ENCODE measurements at places on chromosomes 7 and 10.

DNA sequence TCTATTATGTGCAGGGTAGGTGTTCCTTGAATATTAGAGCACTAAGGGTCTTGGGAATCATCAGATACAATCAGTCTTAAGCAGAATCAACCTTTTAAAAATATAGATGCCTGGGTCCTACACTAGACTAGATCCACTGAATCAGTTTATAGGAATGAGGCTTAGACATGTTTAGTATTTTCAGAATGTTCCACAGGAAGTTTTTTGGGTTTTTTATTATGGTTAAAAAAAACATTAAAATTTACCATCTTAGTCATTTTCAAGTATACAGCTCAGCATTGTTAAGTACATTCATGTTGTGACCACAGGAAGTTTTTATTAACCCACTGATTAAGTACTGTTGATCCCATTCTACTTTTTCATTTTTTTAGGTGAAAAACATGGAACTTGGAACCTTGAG, 135.7 kb downstream of the LCOR start:
- DNase-seq, result no peak

DNA sequence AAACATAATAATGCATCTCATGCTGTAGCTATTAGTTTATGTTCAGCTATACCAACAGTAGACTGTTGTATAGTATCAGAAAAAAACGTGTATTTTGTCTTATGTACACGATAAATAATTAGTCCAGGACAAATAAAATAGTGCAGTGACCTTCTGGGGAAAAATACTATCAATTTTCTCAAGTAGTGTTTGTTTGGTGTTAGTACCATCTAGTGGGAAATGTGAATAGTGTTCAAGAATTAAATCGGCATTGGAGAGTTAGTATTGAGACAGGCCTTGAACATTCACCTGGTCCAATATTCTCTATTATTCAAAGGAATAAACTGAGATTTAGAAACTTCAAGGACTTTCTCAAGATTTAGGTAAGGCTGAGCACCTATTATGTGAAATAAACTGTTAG, 21.7 kb upstream of the OR2A5 start:
- DNase-seq, result no peak

DNA sequence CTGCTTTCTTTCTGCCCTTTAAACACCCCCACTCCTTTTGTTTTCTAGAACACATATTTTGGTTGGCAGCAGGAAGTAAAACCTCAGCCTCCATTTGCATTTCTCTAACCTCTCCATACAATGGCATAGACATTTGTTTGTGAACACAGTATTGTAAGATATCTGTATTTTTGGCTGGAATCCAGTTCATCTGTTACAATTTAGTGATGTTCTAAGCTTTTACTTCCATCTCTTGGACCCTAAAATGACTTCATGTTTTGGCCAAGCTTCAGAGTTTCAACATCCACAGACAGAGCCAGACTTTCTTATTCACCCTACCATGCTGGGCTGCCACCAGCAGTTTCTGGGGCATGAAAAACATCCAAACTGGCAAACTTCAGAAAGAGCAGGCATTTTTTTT, 21.1 kb upstream of the AUTS2 start:
- no peak for DNase-seq

DNA sequence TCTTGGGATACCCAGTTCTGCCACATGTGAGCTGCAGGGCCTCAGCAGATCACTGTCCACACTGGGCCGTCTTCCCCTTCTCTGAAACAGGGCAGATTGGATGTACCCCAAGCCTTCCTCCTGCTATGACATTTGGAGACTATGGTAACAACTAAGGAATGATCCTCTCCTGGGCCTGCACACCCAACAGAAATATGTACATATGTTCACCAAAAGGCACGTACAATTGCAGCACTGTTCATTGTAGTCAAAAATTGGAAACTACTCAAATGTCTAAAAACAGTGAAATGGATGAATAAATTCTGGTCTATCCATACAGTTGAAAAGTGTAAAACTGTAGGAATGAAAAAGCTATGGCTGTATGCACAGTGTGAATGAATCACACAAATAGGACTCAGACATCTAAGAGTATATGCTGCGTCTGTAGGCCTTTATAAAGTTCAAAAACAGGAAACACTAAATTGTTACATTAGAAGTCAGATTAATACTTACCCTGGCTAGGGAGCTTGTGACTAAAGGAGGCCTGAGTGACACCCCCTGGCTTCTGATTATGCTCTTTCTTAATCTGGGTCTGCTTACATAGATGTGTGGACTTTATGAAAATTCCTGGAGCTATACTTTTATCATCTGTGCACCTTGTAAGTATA, 16.1 kb upstream of the XPNPEP1 start:
- DNase-seq, result no peak

DNA sequence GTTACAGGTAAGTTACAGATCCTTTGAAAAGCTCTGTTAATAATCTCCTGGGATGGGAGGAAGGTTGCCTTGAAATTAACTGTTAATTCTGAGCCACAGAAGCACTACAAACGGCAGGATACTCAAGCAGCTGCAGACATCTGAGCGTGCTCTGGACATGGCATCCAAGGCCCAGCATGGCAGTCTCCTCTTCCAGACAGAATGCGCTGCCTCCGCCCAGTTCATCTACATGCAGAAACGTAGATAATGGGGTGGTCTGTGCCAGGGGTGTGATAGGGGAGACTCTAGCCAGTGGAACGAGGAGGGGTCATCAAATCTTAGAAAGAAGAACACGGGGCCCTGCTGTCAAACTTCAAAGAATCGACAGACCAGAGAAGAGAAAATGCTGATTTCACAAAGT, 13.8 kb downstream of the VIPR2 start:
- no peak for DNase-seq

GRCh38 chr7:65239707-65240352, 133.8 kb upstream of the ZNF92 start:
- peak; percentile 69 for DNase-seq

GRCh38 chr10:123974406-123974805, 82.8 kb upstream of the CPXM2 start:
- DNase-seq, result no peak

DNA sequence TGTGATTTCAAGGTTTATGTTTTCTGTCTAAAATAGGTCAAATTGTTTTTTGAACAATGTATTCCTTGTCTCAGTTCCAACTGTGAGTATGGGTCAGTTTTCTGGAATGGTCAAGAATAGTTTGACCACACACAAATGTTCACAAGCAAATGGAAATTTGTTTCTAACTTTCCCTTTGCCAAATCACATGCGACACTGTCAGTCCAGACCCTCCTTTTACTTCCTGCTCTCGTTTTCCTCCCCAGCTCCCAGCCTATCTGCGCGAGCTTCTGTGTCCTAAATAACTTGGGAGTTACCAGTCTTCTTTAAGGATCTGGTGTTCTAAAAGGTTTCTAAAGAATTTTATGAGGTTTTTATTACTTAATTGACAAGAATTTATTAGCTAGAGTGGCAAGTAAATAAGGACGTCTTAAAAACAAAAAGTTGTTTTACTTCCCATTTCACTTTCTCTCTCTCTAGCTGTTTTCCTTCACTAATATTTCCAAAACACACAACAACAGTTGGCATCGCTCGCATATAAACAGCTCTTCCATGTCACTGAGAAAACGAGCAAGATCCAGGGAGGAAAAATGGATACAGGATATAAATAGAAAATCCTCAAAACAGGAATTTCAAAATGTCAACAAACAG, 266.1 kb upstream of the KLF6 start:
- DNase-seq, result no peak

GRCh38 chr7:143974459-143974858, 19.8 kb downstream of the OR2F1 start:
- no peak for DNase-seq

- DNase-seq, result no peak
These were observed 581.2 kb downstream of the SUGCT start for GRCh38 chr7:40716052-40716451.

DNA sequence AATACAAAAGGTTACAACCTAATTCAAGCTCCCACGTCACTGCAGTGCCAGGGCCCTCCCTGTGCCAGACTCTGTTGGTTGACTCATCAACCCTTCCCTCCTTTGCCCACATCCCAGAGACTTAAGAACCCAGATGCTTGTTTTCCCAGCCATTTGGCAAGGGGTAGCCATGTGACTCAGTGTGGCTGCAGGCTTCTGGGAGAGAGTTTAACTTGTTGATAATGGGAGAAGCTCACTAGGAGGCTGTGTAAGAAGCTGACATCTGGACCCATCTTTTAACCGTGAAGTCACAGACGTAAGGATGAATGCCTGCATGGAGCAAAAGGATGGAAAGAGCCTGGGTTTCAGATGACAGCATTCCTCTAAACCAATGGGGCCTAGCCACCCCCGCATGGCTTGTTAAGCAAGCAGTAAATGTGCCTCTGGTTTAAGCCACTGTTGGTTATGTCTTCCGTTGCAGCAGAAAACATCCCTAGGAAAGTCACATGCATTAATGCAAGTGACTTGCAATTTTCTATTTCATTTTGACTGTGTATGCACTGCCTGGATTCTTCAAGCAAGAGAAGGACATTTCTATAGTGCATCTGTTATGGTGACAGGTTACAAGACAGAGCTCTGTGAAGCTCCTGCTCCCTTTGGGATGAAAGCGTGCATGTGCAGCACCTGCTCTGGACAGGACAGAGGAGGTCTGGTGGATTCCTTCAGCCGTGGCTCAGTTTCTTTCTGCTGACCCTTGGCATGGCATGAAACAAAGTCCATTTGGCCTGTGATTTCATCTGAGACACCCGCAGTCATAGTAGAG, 57.5 kb upstream of the CREB5 start:
- no peak for DNase-seq

GRCh38 chr7:116734710-116735109, 62.7 kb downstream of the MET start:
- DNase-seq, result no peak

DNA sequence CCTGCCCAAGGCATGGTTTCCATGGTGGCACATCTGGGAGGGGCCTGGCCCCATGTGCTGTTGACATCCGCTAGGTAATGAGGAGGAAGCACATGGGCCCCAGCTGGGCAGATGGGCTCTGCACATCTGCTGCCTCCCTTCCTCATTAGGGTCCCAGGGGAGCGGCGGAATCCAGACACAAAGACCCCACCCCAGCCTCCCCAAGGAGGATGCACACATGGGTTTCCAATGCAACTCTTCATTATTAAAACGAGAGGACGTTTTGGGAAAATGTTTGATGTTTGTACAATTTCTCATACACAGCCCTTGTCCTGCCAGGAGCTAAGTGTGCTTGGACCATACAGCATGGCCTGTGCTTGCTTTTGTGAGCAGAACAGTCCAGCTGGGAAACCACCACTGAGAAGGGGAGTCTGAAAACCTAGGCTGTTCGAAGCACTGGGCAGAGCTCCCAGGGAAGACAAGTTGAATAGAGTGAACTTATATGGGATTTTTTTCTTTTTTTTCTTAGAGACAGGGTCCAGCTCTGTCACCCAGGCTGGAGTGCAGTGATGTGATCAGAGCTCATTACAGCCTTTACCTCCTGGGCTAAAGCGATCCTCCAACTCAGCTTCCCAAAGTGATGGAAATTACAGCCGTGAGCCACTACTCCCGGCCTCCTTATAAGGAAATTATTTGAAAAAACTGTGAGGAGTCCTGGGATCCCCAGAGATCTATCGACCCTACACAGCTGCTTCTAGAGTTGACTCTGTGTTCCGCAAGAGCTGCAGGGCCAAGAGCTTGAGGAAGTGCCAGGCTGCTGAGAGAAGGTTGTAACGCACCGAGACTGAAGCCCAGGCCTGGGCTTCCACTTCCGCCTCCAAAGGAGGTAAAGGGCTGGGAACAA, 23.4 kb downstream of the FAM107B start:
- no peak for DNase-seq

DNA sequence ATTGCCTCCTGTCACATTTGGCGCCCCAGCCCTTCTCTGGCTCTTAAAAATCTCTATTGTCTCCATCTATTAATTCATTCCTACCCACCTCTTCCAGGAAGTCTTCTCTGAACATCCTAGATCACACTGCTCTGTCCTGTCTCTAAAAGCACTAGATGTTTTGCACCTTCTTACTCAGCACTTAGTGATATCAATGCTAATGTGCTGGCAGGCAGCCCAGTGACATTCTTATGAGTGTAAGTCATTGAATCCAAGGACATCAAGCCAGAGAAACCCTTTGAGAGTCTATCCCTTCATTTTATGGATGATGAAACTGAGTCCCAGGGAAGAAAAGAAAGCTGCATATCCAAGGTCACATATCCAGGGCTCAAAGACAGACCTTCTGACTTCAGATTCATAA, 48.3 kb upstream of the PAX2 start:
- no peak for DNase-seq

DNA sequence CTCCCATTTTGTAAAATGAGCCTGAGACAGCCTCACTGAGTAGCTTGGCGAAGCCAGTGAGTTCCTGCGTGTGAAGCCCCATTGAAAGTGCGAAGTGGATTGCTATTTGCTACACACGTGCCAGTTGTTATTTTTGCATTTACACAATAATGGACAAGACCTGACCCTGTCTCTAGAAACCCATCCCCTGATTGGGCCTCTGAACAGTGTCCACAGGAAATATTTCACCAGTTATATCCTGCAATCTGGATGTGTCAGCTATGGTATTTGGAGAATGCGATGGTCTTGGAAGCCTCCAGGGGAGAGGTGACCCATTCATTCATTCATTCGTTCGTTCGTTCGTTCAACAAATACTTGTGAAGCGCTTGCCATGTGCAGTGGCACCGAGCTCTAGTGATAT, 37.1 kb downstream of the COL13A1 start:
- no peak for DNase-seq

DNA sequence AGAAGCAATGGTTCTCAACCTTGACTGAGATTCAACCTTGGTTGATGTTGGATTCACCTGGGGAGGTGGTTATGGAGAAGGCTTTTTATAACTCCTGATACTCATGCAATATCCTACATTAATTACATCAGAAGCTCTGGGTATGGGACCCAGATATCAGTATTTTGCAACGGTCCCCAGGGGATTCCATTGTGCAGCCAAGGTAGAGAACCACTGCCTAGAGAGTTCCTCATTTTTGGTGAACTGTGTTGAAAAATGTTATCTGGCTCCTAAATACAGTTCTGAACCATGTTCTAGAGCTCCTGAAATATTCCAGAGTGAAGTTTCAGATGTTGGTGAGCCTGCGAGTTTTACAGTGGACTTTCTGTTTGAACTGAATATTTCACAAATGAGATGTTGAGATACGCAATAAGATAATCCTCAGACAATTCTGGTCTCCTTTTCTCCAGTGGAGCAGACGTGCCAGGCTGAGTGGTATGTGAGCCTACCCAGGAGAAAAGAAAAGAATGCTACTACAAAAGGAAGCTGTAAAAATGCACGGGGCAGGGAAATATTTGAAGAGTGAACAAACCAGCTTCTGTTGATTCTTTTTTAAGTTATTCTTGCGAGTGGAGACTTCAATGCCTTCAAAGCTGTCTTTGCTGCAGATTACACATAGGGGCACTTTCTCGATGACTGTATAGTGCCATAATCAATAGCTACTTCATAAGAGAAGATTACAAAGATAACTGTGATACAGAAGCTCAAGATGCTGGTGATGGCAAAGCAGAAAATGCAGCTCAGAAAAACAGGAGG, 13.6 kb upstream of the C10orf120 start:
- DNase-seq, result no peak

DNA sequence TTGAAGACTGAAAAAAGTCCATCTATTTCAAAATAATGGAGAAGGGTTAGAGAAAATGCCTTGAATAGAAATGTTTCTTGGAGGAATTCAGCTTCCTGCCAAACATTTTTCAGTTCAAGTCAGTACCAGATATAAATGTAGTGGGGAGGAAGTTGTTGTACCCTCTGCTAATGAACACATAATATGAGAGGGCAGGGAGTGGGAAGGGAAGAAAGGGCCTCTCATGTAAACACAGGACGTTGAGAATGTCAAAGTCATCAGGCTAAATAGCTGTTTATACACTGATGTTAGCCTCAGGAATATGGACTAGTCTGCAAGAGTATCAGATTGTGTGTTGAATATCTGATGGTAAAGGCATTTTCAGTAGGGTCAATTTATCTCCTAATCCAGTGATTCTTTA, 37.0 kb downstream of the GPR37 start:
- no peak for DNase-seq

Measured in liver (tissue), 10 donors.